Natural killer cell (primary cell): ENCODE measurements at places on chromosomes 1 and 21. TPM values are rescaled to one million over a fixed set of nuclear protein-coding genes. Genes with fewer than 3 reads are reported as not detected.

Gene AGRN
- 4.6 TPM for total RNA-seq

Gene APCS
- total RNA-seq: not detected

Gene CD1C
- total RNA-seq: 4.6 TPM

DNA sequence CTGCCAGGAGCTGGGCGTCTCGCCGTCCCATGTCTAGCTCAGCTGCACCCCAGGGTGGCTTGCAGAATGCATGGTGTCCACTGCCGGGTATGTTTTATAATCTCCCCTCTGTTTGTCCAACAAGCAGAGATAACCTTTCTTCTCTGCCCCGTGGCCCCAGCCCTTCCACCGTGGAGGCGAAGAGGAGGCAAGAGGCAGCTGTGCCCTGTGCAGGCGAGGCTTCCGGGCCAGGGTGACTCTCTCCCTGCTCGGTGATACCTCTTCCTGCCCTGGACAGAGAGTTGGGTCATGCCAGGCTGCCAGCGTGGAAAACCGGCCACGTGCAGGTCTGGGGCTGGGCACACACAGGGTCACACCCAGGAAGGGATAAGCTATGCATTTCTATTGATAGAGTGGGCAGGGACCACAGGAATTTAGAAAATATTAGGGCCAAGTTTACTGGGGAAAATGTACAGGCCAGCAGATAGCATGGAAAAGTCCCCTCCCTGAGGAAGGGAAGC, at the start of gene TFF2:
TSS of gene TFF2 (minus strand) at position 68 of the 500 bp plus-strand sequence. CDS start at position 31, 37 bp downstream.
- H3K27ac ChIP-seq: no peak within 1 kb of the TSS
- H3K4me1 ChIP-seq: no peaks in the 10 kb centered on the region
- DNase-seq: no peak
- no peak within 1 kb of the TSS for H3K4me3 ChIP-seq

DNA sequence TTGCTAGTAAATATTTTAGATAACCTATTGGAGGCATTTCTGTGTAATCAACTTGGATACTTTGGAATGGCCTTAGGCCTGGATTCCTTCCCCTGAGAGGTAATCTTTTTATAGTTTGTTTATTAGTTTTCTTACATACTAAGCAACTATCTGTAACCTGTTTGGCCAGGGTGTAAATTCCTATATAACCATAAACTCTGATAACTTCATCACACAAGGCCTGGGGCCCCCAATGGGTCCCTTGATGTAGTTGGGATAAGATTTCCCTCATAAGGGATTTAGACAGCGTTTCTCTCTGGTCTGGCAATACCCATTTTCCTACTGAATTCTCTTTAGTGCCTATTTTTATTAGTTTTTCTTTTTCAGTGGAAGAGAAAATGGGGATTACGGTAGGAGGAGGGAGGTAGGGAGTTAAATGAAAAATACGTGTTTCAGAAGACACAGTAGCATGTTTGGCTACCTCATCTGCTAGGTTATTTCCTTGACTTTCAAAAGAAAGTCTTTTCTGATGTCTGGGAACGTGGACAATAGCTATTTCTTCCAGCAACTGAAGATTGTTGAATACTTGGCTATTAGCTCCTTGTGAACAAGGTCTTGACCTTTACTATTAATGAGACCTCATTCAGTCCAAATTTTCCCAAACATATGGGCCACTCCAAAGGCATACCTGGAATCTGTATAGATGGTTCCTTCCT, 7.4 kb upstream of the AADACL3 start:
- no peak for DNase-seq
- H3K4me3 ChIP-seq: no peak overlapping the region
- H3K4me1 ChIP-seq: no peaks in the 10 kb centered on the region
- no peaks in the 10 kb centered on the region for H3K27me3 ChIP-seq
- no peak overlapping the region for H3K27ac ChIP-seq
